Kidney glomerular epithelial cell (primary cell): ENCODE measurements at places on chromosomes 4 and X.

GRCh38 chr4:140052050-140052449 is 101.9 kb downstream of the MAML3 start:
- no peak for DNase-seq

DNA sequence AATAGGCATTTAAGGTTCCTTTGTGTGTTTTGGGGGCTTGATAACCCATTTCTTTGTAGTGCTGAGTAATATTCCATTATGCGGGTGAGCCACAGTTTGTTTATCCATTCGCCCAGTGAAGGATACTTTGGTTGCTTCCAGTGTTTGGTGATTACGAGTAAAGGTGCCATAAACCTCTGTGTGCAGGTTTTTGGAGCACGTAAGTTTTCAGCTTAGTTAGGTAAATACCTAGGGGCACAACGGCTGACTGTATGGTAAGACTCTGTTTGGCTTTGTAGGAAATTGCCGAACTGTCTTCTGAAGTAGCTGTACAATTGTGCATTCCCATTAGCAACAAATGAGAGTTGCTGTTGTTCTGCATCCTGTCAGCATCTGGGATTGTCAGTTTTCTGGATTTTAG is 3.8 kb upstream of the TBL1X start:
- DNase-seq = no peak

DNA sequence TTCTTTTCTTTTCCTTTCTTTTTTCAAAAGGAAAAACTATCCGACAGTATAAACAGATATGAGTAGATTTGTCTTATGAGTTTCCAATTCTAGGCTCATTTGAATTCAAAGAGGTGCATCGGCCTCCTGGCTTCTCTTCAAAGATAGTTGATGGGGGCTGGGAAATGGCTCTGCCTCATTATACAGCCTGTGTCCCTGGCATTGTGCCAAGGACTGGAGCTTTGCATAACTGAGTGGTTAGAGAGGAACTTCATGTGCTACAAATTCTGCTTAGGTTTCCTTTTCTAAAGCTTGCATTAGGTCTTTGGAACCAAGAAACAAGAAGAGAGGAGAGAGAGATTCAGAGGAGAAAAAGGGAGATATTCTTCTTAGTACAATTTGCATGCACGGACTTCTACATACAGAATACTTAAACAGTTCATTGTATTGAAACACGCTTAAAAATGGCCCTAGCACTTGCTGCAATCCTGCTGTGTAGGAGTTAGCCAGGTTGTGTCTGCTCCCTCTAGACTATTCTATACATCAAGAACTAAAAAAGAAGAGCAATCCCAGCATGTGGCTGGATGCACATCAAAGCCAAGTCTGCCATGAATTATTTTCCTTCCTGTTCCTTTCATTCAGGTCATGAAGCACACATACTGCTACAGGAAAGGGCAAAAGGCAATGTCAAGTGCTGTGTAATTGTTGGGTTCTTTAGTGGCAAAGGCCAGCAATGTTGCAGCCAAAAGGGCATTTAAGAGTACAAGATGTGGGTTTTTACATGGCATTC is 70.9 kb downstream of the INTS12 start:
- no peak for DNase-seq

DNA sequence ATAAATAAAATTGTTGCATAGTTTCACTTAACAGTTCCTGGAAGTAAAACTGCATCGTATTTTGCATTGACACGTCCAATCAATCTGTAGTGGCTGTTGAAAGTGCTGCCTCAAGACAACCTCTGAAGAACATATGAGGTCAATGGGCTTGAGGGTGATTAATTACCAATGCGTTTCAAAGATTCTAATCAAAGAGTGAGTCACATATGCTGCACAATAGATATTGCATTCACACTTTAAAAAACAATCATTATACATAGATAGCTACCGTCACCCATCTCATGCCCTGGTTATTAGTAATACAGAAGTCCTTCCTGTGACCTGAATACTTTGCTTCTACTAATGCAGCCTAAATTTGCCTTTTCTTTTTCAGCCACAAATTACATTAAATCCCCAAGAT is 743.3 kb upstream of the SLIT2 start:
- no peak for DNase-seq

GRCh38 chr4:14515556-14515955 is 486.7 kb upstream of the CPEB2 start:
- no peak for DNase-seq

DNA sequence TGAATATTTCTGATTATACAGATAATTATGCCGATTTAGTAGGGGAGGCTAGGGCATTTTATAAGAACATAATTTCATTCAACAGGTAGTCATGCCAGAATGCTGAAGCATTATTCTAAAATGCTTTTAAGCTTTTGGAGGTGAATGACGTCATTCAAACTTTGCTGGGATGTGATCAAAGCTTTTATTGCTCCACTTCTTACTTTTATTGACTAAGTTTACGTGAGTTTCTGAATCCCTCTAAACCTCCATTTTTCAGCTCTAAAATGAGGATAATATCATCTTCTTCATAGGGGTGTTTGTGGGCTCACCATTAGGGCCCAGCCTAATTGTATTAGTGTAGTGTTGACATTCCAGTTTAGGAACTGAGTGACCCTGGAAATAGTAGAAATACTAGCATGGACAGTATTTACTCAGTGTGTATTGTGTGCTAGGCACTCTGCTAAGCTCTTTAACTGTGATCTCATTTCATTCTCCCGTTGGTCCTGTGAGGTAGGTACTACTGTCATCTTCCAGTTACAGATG is 3.0 kb downstream of the WWC2 start:
- no peak for DNase-seq

DNA sequence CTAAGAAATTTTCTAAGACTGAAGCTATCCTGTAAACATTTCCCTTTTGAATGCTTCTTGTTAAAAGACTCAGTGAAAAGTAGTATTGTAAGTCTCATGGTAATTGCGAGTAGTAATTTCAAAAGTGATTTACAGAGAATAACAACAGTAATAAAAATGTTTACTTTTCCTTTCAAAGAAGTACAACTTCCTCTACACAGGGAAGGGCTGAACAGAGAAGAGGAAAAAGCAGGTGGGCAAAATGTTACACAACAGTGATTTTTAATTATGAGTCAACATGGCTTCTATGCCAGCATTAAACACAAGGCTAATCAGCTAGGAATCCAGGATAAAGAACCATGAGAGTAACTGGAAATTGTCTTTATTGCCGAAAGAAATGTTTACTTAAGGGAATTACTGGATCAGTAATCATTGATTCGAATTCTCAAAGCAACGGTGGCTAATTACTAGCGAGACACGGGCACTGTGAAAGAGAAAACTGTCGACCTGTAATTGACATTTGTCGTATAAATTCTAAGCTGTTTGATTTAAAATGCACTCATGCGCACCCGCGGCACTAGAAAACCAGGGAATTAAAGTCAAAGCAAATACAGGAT is 15.4 kb downstream of the UTP3 start:
- peak; percentile 67 for DNase-seq

- DNase-seq = no peak
These were observed 83.6 kb upstream of the GUCY1A1 start for GRCh38 chr4:155582971-155583437.

GRCh38 chr4:108519911-108520601 is 100.3 kb upstream of the RPL34 start:
- no peak for DNase-seq

DNA sequence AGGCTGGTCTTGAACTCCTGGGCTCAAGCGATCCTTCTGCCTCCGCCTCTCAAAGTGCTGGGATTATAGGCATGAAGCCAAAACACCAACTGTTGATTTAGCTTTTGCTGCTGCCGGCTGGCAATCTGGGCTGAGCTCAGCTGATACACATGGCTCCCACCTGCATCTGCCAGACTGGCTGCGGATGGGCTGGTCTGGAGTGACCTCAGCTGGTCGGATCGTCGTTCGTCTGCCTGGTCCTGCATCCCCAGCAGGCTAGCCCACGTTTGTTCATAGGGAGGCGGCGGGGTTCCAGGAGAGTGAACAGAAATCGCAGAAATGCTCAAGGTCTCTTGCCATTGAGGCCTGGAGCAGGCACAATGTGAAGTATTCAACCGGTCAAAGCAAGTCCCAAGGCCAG is 74.4 kb upstream of the DDX3X start:
- no peak for DNase-seq
